Midbrain (tissue), 1 donor: ENCODE measurements at places on chromosomes 7 and 10.

DNA sequence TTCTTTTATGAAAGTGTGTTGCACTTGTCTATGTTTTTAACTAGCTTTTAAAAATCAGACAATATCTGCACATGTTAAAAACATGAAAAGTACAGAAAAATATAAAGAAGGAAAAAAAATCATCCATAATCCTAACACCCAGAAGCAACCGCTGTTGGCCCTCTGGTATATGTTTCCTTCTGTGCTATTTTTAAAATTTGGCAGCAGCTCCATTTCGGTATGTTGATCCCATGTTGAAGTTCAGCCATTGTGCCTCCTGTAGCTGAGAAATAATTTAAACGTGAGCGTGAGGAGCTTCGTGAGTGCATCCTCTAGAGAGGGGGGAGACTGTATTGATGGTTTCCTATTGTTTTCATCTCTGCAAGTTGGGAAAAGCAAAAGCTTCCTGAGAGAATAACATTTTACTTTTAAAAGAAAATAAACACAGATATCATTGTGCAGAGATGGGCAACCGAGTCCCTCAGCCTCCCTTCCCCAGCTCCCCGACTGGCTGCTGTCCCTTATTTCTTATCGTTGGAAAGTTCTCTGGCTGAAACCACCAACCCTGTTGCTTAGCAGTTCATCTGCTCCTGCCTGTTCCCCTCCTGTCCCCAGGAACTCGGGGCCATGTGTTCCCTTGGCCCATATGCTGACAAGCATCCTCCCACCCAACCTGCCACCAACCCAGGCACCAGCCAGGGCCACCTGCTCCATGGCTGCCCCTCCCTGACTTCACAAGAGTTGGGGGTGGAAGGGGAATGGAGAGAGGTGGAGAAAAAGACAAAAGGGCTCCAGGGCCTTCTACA lies 499.1 kb upstream of the PODXL start:
- no peak for DNase-seq

- no peak for DNase-seq
These were observed 97.0 kb downstream of the BICC1 start for GRCh38 chr10:58609532-58610150.

GRCh38 chr7:155897758-155898386 lies 85.6 kb upstream of the SHH start:
- DNase-seq = no peak

DNA sequence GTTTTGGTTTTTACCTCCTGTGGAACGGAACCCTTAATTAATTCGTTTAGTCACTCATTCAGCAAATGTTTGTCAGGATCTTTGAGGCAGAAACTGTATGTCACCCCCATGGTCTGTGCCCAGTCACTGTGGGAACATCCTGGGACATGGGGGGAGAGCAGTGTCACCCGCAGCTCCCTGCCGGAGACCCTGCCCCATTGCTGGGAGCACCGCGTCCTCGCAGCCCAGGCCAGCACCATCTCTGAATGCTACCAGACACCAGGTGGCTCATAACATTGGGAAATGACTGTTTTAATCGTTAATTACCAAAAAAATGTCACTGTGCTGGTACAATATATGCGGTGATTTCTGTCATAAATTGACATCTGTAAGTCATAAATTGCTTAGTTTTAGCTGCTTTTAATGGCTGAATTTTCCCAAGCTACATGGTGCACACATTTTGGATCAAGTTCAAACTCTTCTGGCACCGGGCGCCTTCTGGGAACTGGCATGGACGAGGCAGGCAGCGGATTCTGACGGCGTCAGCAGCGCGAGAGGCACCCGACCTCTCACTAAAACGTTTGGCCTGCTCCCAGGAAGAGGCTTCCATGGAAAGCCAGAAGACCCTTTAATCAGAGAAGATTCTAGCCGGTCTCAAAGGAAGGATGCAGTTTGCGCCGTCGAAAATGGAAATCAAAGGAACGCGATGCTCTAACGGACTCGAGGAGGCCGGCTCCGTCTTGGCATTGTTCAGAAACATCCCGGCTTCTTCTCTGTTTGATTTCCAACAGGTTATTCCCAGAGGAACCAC lies 184.2 kb downstream of the ADARB2 start:
- no peak for DNase-seq

- no peak for DNase-seq
These were observed 544.2 kb upstream of the GALNT17 start for GRCh38 chr7:70587739-70588138.

- DNase-seq = no peak
These were observed 288.7 kb upstream of the AUTS2 start for GRCh38 chr7:69309601-69310000.

GRCh38 chr7:78955329-78955728 lies 498.1 kb downstream of the MAGI2 start:
- DNase-seq = no peak

GRCh38 chr10:77746047-77746707 lies 108.6 kb upstream of the KCNMA1 start:
- no peak for DNase-seq

DNA sequence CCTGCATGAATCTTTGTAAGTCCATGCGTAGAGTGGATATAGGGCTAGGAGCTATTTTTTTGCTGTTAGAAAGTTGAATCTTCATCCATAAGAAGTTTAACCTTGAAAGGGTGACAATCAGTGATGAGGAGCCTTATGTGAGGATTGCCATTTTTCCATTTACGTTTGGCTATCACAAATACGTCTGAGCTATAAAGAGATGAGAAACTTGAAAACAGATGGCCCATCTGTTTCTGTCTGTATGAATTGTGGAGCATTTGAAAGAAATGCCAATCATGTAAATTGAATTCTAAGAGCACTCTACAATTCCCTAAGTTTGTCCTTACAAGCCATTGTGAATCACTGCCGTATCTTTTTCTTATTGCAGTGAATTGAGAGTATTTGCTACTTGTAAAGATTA lies 169.8 kb upstream of the TEX47 start:
- no peak for DNase-seq

- peak; percentile 26 for DNase-seq
These were observed 4.9 kb upstream of the ADGRA1 start for GRCh38 chr10:133082685-133083421.

DNA sequence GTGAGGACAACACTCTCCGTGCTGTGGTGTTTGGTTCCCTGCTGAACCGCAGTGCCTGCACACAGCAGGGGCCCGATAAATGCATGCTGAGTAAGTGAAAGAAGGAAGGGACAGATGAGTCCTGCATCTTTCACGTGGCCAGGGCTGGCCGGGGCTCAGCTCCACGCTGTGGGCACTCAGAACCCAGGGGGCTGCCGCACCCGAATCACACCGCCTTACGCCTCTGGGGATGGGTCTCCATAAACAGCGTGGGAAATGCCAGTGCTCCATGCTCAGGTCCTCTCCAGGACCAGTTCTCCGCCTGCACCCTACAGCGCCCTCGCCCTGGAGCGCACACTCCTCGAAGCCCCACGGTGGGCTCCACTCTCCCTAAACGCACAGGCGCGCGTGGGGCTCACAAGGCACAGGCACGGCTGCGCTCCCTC lies 38.1 kb downstream of the RASGEF1A start:
- no peak for DNase-seq

DNA sequence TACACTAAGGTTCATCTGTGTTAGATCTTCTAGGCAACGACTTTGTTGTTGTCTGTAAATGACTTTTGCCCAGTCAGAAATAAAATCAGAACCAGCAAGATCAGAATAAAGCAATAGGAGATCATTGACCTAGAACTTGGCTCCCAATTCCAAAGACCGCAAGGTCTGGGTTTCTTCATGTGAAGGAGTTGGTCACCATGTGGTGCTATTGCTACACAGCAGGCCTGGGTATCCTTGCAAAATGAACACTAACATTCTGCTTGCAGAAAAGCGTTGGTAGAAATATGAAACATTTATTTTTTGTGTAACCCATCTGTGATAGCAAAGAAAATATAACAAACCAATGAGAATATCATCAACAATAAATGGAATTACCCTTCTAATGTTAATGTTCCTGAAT lies 831.0 kb downstream of the NXPH1 start:
- DNase-seq = no peak

DNA sequence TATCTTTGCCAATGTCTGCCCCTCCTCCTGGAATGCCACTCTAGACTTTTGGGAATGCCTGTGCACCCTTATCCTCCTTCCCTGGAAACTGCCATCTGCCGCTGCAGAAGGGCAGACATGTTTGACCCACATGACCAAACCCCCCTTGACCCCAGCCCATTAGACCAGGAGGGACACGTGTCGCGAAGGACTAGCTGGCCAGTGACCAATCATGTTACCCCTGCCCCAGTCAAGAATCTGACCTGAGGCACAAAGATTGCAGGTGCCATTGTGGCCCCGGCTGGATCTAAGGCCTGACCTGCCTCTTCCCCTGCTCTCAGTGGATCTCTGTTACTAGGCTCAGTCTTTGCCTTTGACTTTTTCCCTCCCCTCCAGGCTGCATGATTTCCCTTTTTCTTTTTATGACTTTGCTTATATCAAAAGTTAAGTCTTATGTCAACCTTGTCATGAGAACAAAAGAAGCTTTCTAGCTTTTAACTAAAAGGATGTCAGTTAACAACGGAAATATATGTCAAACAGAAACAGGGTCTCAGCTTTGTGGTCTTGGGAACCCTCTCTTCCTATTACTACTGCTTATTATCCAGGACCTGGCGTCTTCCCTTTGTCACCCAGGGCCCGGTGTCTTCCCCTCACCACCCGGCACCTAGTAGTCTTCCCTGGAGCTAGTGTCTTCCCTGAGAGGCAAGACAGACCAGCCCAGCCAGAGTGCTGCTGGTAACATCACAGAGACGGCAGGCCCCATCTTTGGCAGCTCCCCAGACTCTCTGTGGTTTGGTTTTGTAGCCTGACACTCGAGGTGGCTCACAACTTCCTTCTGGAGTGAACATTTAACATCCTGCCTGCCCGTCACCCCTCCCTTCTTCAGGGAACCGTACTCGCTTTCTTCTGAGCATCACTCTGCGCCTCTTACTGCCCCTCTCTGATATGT lies 24.4 kb upstream of the PPIF start:
- DNase-seq = peak; percentile 9

DNA sequence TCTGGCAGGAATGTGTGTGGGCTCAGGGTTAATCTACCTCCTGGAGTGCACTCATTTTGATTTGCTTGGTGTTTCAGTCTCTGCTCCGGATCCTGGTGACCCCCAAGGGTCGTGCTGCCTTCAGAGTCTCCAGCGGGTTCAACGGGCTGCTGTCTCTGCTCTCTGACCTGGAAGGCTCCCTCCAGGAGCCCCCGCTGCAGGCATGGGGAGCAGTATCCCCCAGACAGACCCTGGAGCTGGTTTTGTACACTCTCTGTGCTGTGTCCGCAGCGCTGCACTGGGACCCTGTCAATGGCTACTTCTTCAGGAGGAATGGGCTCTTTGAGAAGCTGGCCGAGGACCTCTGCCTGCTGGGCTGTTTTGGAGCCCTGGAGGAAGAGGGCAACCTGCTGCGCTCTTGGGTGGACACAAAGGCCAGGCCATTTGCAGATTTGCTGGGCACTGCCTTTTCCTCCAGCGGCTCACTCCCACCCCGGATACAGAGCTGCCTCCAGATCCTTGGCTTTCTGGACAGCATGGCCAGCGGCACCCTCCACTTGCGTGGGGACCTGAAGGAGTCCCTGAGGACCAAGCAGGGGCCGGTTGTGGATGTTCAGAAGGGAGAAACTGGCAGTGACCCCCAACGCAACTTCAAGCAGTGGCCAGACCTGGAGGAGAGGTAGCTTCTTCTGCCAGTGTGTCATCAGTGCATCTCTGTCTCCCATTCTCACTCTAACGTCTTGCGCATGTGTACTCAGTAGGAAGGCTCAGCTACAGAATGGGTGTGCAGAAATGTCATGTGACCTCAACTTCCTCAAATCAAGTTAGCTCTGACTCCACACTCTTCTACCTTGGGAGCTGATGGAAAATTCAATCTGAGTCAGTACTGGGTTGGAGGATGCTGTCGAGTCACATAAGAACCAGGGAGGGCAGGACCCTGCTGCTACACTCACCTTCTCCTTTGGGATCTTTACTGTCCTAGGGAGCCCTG lies 58.5 kb downstream of the WDFY4 start:
- DNase-seq = no peak

- no peak for DNase-seq
These were observed 19.0 kb downstream of the POLR3A start for GRCh38 chr10:78010278-78010677.

DNA sequence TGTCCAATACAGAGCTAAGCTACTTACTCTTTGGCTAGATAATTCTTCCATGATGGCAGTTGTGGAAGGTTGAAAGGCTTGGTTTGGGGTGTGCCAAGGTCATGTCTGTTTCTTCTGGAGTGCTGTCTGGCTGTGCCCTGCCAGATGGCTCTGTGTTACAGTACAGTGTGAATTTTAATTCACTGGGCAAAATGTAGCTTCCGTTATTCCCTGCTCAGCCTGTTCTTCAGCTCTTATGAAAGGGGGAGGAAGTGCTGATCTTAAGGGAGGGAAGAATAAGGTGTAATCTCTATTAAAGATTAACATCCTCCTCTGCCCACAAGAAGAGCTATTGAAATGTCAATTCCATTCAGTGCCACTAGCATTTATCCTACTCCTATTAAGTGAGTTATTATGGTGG lies 52.2 kb downstream of the SND1 start:
- no peak for DNase-seq

- no peak for DNase-seq
These were observed 103.4 kb upstream of the DLX6 start for GRCh38 chr7:96901822-96902445.

DNA sequence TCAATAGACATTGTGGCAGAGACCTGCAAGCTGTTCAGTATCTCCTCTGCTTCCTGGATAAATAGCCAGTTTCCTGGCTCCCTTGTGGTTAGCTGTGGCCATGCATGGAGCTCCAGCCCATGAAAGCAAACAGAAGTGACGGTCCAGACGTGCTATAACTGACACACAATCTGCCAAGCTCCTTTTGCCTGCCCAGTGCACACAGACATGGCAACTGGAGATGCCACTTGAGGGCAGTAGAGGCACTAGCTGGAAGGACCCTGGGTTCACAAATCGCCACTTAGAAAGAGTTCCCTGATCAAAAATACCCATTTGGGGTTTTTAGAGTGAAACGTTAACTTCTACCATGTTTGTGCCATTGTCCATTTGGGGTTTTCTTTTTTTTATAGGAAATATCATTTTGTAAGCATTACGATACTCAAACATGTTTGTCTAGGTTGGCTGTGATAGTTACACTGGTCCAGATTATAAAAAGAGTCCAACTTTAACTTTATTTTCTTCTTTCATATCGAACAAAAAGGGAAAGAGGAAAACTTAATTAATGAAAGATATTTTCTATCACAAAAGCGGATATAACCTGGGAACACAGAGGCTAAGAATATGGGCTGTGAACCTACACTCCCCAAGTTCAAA lies 31.3 kb downstream of the KIN start:
- DNase-seq = no peak

DNA sequence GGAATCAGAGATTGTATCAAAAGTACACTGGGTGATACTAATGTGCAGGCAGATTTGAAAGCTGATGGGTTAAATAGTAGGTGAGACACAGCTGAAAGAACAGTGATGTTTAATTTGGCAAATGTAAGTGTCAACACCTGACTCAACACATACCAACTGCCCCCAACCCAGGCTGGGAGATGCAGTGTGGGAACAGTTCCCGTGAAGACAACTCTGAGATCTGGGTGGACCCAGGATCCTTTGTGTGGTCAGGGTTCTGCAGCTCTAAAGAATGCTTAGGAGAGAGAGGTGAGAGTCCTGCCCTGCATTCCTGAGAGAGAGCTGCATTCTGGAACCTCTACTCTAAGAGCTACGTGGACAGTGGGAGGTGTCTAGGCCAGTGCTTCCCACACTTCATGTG lies 479.7 kb downstream of the RPS24 start:
- no peak for DNase-seq
